ENCODE measurements at places on chromosomes 11 and 22.

- no peak for DNase-seq
Observed at GRCh38 chr11:34788642-34789041, 127.5 kb downstream of the APIP start.

GRCh38 chr11:72750556-72751115 lies 1.6 kb downstream of the ARAP1 start:
- DNase-seq: no peak

GRCh38 chr11:12288212-12288930 lies 89.0 kb upstream of the PARVA start:
- DNase-seq: peak; percentile 42

GRCh38 chr11:119816660-119817059 lies 87.7 kb upstream of the NECTIN1 start:
- no peak for DNase-seq

DNA sequence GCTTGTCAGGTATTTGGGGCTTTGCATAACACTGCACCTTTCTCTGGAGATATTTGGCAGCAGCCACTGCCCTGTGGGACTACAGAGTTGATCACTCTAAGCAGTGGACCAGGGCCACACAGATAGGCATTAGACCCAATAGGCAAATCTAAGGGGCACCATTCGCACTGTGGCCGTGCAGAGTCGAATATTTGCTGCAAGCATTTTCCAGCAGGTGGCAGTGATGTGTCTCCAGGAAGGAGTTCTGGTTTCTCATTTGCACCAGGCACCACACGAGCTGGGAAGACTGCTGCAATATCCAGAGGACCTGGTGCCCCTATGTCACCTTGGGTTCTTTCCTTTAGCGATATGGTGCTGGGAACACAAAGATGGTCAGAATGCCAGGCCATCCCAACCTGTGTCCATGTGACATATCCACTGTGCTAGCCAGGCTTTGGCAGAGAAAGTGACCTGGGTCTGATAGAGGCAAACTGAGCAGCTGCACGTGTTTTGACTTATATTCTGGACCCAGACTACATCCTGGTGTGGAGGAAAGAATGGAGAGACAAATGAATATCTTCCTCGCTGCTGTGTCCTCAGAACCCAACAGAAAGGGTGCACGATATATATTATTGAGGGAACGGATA lies 318.7 kb downstream of the BUD13 start:
- DNase-seq: no peak

DNA sequence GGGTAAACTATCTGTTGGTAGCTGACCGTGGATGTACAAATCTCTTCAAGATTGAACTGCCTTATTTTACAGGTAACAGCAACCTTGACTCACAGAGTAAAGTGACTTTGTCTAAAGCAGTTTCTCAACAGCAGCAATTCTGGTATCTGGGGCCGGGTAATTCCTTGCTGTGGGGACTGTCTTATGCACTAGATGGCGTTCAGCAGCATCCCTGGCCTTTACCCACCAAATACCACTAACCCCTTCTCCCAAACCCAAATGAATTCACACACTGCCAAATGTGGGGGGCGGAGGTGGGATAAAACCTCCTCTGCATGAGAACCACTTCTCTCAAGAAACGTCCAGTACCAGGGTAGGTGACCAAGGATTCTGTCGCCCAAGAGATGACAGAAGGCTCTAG lies 1.7 kb upstream of the INCENP start:
- no peak for DNase-seq

GRCh38 chr11:2730272-2731129 lies 30.7 kb upstream of the KCNQ1OT1 start:
- no peak for DNase-seq

All from CD4-positive, alpha-beta T cell treated with Interleukin-10 for 1 hour (primary cell).